ENCODE measurements at places on chromosomes 1 and 21.

- DNase-seq, result no peak
These were observed 26.3 kb upstream of the TSPAN2 start for GRCh38 chr1:115115521-115116161.

DNA sequence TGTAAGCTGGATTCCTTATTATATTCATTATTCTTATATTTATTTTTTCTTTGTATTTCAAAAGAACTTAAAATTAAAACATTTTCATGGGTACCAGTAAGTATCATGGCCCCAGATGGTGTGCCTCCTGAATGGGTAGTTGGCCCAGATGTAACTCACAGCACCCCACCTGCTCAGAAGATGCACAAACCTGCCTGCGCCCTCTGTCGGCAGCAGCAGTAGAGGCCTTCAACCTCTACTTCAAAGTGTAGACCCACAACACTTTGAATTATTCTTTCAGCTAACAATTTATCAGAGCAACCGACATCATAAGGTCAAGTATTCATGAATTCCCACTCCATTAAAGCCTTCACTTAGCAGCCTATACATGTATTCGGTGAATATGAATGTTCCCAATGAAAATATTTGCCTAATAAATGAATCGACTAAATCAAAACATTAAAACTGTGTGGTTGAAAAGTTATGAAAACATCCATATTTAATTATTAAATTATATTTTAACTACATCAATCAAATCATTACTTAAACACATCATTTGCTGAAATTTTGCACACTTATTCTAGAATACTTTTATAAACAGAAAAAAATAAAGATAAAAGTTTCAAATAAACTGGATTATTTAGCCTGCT, 25.4 kb downstream of the PIGM start:
- DNase-seq, result peak; percentile 58

GRCh38 chr1:32431736-32432400, 33.0 kb upstream of the ZBTB8B start:
- DNase-seq, result no peak

GRCh38 chr1:157110003-157110402, 10.4 kb upstream of the ETV3L start:
- DNase-seq, result peak; percentile 10

DNA sequence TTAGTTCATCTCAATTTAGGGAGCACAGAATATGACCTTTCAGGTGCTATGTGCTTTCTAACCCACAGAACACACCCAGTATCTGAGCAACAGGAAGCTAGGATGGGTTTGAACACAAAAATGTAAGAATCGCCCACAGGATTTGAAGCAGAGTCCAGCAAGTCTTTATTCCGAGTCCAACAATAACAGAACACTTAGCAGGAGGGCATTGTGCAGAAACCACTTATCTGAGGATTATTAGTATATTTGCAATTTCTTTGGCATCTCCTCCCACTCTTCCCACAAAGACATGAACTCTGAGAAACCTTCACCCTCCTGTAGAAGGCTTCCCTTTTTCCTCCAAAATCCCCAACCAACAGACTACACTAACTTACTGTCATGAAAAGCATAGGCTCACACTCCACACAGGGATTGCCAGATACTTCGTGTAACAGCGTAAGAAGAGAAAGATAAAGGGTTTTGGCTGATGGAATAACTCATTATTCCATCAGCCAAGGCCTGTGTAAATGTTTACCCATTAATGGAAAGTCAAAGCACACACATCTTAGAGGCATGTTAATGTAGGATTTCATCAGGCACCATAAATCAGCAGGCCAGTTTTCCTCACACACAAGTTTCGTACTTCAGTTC, 16.1 kb downstream of the SIPA1L2 start:
- DNase-seq, result no peak

DNA sequence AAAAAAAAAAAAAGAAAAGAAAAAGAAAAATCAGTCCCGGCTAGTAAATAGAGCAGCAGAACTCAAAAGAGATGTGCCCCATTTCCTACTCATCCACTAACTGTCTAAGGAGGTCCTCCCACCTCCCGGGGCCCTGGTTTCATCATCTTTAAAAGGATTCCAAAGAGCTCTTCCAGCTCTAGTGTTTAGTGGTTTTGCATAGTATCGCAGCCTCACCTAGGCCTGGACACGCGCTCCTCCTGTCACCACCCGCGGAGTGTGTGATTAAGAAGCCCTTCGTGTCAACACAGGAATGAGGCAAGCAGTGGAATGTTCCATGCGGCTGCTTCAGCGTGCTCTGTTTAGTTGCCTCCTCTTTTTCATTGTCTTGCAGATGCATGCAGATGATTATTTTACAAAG, 49.0 kb downstream of the LBR start:
- DNase-seq, result no peak

GRCh38 chr1:24457866-24458265, 42.3 kb downstream of the NIPAL3 start:
- no peak for DNase-seq
